T-helper 1 cell treated with Interleukin-12 subunit alpha and Interleukin-12 subunit beta and Interleukin-4 antibody, amounts not matched to agents 30 ng/mL and 1 ng/mL, for 36 hours (primary cell): ENCODE measurements at places on chromosomes 2 and 18. TPM values are rescaled to one million over a fixed set of nuclear protein-coding genes. Genes with fewer than 3 reads are reported as not detected.

MBD2 gene
- total RNA-seq = 140 and 164 TPM in 2 replicates

SCYGR4 gene
- not detected in 2 replicates for total RNA-seq

HNMT gene
- total RNA-seq = not detected in 2 replicates

OBSL1 gene
- 0.12 and 0.25 TPM in 2 replicates for total RNA-seq

KCNIP3 gene
- not detected in 2 replicates for total RNA-seq

SERPINB13 gene
- not detected in 2 replicates for total RNA-seq

SLC4A3 gene
- total RNA-seq = not detected in 2 replicates

TRIM43 gene
- total RNA-seq = not detected in 2 replicates

GAD1 gene
- 4.0 and 5.1 TPM in 2 replicates for total RNA-seq

MC5R gene
- 0.15 TPM in 1 of 2 replicates, not detected in the other for total RNA-seq

PXDN gene
- 0.66 and 2.5 TPM in 2 replicates for total RNA-seq

LYPD1 gene
- total RNA-seq = not detected in 2 replicates

EXOC6B gene
- total RNA-seq = 12.9 and 15.2 TPM in 2 replicates

MOCOS gene
- 0.17 TPM in 2 replicates for total RNA-seq

POTEC gene
- not detected in 2 replicates for total RNA-seq

PLA2R1 gene
- total RNA-seq = not detected in 2 replicates

CHRNG gene
- not detected in 2 replicates for total RNA-seq

EGR4 gene
- 0.27 and 0.56 TPM in 2 replicates for total RNA-seq

SERPINB12 gene
- not detected in 2 replicates for total RNA-seq

GNLY gene
- total RNA-seq = 330 and 349 TPM in 2 replicates

LIPG gene
- not detected in 2 replicates for total RNA-seq

OR6B3 gene
- not detected in 2 replicates for total RNA-seq

NCKAP1 gene
- total RNA-seq = 3.3 and 3.7 TPM in 2 replicates

ABCG5 gene
- total RNA-seq = not detected in 2 replicates

CRYGC gene
- total RNA-seq = not detected in 2 replicates

TET3 gene
- 16.8 and 18.3 TPM in 2 replicates for total RNA-seq

PDE1A gene
- not detected in 2 replicates for total RNA-seq

SPHKAP gene
- total RNA-seq = not detected in 2 replicates

TLX2 gene
- 1.2 and 1.6 TPM in 2 replicates for total RNA-seq

FOXD4L1 gene
- total RNA-seq = 0.10 and 0.24 TPM in 2 replicates

EIF5B gene
- 53.6 and 58.2 TPM in 2 replicates for total RNA-seq

ABHD1 gene
- 0.24 and 0.54 TPM in 2 replicates for total RNA-seq
